ENCODE measurements at places on chromosomes 12 and 14. TPM values are rescaled to one million over a fixed set of nuclear protein-coding genes. Genes with fewer than 3 reads are reported as not detected.

- no peak for DNase-seq
Observed at GRCh38 chr12:49456131-49456679, 82.6 kb upstream of the KCNH3 start.

DNA sequence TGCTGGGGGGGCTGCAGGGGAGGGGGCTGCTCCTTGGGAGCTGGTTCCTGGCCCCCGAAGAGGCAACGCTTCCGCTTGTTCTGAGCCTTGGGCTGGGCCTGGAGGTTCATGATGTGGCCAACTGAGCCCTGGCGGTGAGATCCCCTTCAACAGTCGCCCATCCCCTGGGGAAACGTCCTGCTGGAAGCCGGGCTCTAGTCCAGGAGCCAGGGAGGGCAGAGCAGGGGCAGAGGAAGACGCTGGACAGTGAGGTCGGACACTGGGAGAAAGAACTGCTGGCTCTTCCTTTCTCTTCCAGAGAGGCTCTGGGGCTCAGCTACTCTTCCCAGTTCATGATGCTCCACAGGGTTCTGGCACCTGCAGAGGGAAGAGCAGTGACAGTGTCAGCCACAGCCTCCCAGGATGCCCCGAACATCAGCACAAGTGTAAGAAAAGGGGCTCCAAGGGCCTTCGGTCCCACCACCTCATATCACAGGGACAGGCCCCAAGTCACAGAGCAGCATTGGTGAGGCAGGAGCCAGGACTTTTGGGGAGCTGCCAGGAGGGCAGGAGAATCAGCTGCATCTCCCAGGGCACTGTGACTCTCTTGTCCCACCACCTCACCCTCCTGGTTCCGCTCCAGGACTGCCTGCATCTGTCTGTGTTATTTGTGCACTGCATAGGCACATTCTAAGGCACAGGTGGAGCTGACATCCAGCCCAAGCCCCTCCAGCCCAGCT, 25.9 kb upstream of the PNMA1 start:
- DNase-seq = no peak

Gene KCNMB4
- 1.4 TPM for total RNA-seq

Gene ACOT4
- total RNA-seq = 0.77 TPM

Gene CLEC4D
- total RNA-seq = not detected

Gene TAPBPL
- 16.4 TPM for total RNA-seq

GRCh38 chr14:96723946-96724345, 73.2 kb upstream of the VRK1 start:
- no peak for DNase-seq

GRCh38 chr14:106378191-106378590, 851.8 kb downstream of the TMEM121 start:
- DNase-seq = no peak

GRCh38 chr12:117067016-117067415, 32.2 kb downstream of the TESC start:
- no peak for DNase-seq

DNA sequence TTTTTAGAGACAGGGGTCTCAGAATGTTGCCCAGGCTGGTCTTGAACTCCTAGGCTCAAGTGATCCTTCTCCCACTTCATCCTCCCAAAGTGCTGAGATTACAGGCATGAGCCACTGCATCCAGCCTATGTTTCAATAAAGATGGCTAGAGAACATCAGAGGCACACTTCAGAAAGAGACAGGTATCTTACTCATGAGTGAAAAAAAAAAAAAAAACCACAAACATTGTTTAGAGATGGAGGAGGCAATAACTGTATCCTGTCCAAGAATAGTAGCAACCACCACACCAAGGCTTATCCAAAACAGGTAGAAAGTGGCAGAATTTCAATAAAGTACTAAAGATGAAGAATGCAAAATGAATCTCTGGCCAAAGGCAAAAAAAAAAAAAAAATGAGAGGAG, 30.3 kb downstream of the EEA1 start:
- DNase-seq = no peak

- no peak for DNase-seq
Observed at GRCh38 chr14:93686268-93686667, 102.0 kb downstream of the PRIMA1 start.

Gene SERPINA10
- total RNA-seq = not detected

GRCh38 chr14:65219353-65219752, 117.0 kb upstream of the MAX start:
- DNase-seq = no peak

- peak; percentile 35 for DNase-seq
Observed at GRCh38 chr14:103260629-103261124, 73.4 kb upstream of the EIF5 start.

GRCh38 chr12:45680362-45680761, 49.1 kb upstream of the ARID2 start:
- DNase-seq = no peak

- peak; percentile 45 for DNase-seq
Observed at GRCh38 chr12:123474485-123475245, 16.7 kb downstream of the SNRNP35 start.

DNA sequence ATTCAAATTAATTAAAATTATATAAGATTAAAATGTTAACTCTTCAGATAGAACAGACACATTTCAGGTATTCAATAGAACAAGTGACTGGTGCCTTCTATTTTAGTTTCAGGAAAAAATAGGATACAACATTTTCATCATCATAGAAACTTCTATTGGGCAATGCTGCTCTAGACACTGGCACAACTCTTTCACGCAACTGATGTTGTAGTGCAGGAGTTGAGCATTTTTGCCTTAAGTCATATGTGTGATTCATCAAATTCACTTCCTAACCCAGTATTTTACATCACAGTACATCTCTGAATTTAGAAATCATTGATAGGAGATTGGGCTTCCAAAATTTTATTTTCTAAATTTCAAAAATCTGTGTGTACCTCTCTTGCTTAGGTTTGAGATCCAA, 215.4 kb upstream of the DIO2 start:
- no peak for DNase-seq

DNA sequence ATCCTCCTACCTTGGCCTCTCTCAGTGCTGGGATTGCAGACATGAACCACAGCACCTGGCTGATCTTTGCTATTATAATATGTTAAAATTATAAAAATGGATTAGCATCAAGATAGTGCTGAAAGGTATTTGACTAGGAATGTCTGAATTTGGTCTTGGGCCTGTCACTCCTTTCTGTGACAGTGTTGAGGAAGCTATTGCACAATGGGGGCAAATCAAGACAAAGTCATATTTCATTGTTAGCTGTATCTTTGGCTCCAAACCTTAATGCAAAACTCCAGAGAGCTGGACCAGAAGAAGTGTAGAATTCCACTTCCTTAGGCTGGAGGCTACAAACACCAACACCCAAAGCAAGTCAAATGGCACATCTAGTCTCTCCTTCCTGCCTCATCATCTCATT, 42.2 kb downstream of the ZCRB1 start:
- DNase-seq = no peak

DNA sequence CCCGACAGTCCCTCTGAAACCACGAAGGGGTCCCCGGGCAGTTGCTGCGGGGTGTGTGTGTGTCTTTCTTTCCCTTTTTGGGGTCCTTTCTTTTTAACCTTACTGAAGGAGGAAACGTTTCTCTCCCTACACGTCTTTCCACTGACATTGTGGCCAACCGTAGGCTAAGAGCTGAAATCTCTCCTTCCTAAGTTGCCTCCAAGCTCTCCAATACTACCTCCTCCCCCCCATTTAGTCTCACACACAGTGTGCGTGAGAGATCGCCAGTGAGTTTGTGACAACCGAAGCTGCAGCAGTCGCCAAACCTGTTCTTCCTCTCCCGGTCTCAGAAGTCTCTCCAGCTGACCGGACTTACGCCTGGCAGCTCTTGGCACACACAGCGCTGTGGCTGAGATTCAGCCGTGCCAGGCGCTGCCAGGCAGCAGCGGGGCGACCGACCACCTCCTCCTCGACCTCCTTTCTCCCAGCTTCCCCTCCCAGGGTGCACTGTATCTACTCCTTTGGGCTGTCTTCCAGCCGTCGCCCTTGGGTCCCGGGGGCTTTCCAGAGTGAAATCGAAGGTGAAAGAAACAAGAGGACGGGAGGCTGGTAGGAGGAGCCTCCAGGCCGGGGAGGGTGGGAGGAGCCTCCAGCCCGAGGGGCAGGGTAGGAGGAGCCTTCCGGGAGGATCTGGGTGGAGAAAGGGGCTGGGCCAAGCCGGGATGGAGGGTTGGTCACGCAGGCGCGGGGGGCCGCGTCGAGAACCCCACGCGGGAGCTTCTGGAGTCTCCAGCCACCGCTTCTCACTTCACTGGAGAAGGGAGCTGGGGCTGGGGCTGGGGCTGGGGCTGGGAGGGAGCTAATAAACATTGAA, at the start of gene TMTC2:
Gene TMTC2 (plus strand): TSS at position 739 of the 853 bp plus-strand sequence.
- peak; percentile 90 for DNase-seq

DNA sequence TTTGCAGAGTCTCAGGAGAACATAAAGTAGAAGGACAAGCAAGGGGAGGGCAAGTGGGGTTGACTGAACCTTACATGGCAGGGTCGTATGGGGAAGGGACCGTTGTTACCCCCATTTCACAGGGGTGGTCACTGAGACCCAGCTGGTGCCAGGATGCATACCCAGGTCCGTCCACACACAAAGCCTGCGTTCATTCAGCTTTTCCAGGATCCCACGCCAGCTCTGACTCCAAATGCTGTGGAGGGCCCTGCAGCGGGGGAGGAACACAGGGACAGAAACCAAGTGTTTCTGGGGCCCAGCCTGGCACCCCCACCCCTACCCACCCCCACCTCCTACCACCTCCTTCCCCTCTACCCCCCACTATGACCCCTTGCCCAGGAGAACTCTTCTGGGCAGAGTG, 16.5 kb upstream of the CHGA start:
- DNase-seq = no peak

DNA sequence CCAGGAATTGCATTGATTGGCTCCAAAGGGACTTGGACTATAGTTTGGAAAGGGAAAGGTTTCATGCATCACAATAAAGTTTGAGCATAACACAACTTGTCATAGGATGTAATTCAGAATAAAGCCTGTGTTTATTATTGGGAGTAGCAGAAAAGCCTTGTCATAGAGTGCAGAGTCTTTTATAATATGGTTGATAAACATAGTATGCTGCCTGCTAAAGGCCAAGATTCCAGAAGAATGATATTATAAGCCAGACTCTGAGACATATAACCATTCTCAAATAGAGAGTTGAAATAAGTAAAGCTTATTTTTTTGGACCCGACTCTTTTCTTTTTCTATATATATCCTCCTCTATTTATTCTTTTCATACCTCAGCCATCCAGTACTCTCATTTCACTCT, 207.3 kb downstream of the LRIG3 start:
- no peak for DNase-seq

GRCh38 chr14:32134448-32135097, 57.5 kb downstream of the ARHGAP5 start:
- no peak for DNase-seq

DNA sequence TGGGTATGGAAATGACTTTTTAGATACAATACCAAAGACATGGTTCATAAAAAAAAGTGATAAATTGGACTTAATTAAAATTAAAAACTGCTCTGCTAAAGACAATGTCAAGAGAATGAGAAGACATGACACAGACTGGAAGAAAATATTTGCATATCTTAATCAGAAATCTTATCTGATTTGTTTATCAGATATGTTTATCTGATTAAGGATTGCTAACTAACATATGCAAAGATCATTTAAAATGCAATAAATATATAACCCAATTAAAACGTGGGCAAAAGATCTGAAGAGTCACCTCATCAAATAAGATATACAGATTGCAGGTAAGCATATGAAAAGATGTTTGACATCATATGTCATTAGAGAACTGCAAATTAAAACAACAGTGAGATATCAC, 10.0 kb upstream of the MMP19 start:
- DNase-seq = no peak

Gene GPR84
- total RNA-seq = not detected

DNA sequence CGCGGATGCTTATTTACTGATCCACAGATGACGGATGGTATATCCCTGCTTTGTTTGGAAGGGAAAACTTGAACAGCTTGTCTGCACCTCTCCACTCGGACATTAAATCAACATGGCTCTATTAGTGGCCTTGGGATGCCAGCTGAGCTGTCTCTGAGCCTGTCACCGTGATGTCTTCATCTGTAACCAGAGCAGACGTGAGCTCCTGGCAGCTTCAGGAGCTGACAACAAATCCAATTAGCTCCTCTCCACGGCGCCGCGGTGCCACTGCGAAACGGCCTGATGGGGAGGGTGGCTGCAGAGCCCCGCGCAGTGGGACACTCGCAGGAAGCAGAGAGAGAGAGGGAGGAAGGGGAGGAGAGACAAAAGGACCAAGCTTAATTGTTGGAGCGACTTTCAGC, 112.3 kb downstream of the PAPOLA start:
- no peak for DNase-seq

GRCh38 chr14:91205459-91205858, 39.0 kb downstream of the GPR68 start:
- no peak for DNase-seq

Gene PPP4R4
- total RNA-seq = not detected

GRCh38 chr12:62098132-62098531, 162.1 kb upstream of the USP15 start:
- no peak for DNase-seq

DNA sequence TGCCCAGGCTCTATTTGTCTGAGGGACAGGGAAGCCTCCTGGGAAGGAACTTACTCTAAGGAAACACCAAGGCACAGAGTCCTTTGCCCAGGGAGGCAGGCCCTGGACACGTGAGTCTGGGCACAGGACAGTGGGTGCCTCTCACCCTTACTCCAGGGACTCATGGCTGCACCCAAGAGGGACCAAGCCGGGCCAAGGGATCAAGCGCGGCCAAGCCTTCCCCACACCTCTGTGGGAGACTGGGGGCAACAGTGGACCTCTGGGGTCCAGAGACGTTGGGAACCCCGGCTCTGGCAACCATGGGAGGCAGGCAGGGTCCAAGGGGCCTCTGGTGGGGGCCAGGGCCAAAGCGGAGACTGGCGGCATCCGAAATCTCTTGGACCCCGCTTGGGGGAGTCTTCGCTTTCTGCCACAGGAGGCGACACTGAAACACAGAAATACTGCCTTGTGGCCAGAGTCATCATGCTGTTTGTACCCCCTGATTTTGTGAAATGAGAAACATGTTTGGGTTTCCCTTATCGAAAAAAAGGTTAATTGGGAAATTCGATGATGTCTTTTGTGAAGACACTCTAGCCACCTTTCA, 51.7 kb upstream of the BCL11B start:
- DNase-seq = no peak

Gene CAPZA3
- not detected for total RNA-seq

DNA sequence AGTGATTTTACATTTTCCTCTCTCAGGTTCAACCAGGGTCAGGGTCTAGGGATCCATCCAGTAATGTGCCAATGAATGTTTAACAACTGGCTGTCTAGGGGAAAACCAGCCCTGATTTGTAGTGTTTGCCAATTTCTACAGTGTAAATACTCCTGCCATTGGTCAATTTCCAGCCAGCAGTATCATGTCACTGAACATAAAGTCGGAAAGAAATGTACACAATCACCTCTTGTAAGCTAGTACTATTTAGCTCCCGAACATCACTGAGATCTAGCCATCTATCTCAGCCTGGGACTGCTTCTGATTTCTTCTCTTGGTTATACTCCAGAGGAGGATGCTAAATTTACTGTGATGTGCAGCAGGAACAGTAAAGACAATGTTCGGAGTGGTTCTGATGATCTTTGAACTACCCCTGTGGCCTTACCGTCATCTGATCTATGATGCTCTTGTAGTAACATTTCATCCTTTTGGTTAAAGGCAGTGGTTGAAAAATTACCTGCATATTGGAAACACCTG, 36.7 kb upstream of the EGLN3 start:
- DNase-seq = no peak

- no peak for DNase-seq
Observed at GRCh38 chr14:44565968-44566367, 58.9 kb upstream of the FSCB start.

- no peak for DNase-seq
Observed at GRCh38 chr12:12560587-12561370, 1.9 kb downstream of the DUSP16 start.

Data from left ventricle myocardium inferior (tissue), 1 donor.